ENCODE measurements at places on chromosomes 16 and 17.

- DNase-seq = peak; percentile 44
Observed at GRCh38 chr17:66255112-66255511, 25.9 kb upstream of the APOH start.

GRCh38 chr16:49701789-49702494, 154.0 kb downstream of the ZNF423 start:
- no peak for DNase-seq

GRCh38 chr17:68019675-68020408, 15.7 kb upstream of the KPNA2 start:
- DNase-seq = peak; percentile 82

DNA sequence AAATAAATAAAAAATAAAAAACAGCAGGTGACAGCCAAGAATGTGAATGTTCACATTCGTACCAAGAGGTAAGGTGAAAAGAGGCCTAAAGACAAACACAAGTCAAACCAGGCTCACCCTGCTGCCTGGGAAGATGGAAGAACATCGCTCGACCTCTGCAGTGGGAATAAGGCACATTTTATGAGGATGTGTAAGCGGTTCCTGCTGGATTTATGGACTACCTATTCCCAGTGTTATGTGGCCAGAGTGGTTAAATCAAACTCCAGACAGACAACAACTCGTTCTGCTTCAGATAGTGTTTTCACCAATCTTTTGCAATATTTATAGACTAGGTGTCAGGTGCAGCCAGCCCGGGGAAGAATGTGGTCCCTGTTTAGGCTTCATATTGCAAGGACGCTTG, 215.0 kb upstream of the HSBP1 start:
- DNase-seq = no peak

DNA sequence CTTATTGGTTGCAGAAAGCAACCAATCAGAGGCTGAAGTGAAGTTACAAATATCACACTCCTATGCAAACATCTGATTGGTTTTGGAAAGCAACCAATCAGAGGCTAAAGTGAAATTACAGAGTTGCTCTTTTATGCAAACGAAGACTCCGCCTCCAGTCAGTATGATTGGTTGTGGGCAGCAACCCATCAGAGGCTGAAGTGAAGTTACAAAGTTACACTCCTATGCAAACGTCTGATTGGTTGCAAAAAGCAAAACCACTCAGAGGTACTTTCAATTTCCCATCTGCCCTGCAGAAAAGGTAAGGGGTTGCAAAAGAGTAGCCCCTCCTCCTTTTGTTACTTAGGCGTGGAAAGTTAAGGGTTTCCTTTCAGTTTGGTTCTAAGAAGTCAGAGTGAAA, 697.3 kb downstream of the MAF start:
- DNase-seq = no peak

DNA sequence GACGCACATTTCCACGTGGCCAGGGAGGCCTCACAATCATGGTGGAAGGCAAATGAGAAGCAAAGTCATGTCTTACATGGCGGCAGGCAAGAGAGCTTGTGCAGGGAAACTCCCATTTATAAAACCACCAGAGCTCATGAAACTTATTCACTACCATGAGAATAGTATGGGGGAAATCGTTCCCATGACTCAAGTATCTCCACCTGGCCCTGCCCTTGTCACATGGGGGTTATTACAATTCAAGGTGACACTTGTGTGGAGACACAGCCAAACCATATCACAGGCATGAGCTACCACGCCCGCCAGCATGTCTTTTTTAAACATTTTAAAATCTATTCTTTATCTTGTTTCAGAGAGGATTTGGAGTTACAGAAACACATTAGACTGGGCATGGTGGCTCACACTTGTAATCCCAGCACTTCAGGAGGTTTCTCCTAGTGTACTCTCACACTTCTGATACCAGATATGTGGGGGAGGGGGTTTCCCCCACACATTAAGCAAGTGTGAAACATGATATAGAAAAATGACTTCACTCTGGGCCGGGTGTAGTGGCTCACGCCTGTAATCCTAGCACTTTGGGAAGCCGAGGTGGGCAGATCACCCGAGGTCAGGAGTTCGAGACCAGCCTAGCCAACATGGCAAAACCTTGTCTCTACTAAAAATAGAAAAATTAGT, 5.6 kb upstream of the ATMIN start:
- no peak for DNase-seq

DNA sequence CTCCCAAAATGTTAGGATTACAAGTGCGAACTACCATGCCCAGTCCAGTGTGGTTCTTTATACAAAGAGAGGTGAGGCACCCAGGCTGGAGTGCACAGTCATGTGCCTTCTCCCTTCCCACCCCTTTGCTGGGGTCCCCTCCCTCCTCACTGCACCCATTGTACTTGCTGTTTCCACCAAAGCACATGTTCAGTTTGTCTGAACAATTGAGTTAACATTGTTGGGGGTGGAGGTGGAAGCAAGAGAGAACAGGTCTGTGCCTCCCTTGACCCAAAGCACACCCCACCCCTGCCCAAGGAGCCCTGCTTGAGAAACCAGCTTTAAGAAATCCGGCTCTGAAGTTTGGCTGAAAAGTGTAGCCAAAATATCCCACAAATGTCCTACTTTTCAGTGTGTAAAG, 142.3 kb upstream of the CDH5 start:
- no peak for DNase-seq

GRCh38 chr17:66944351-66945146, 20.0 kb upstream of the CACNG4 start:
- DNase-seq = no peak

GRCh38 chr16:89567656-89568594, 7.4 kb downstream of the RPL13 start:
- no peak for DNase-seq

GRCh38 chr17:80737106-80738019, 192.7 kb downstream of the RPTOR start:
- DNase-seq = no peak

GRCh38 chr16:77059446-77059845, 131.5 kb upstream of the MON1B start:
- DNase-seq = no peak

DNA sequence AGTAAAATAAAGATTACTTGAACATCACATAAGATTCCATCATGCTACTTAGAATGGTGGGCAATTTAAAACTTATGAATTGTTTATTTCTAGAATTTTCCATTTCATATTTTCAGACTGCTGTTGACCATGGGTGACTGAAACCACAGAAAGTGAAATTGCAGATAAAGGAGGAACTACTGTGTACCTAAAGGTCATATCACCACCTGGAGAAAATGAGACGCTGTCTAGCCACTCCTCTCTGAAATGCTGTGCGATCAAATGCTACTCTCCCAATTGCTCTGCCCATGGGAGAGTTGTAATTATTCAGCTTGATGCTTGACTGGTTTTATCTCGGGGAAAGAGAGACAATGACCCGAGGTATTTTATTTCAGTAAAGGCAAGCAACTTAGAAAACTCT, 128.9 kb upstream of the ERCC4 start:
- DNase-seq = no peak

DNA sequence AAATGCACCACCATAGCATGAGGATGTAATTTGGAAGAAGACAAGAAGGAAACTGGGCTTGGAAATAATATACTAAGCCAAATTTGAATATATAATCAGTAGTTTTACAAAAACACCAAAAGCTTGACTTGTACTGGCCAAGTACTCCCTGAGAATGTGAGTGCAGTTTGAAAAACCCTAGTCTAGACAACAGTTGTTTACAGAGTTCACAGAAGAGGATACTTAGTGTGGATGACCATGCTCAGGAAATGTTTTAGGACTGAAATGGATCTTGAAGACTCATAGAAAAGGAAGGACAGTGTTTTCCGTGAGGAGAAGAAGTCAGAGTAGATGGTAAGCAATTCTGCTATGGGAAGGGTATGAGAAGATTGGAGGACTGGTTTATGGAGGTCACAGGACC, 1.9 kb upstream of the CDYL2 start:
- no peak for DNase-seq

Measured in NCI-H1048 (cell line).